Hematopoietic multipotent progenitor cell (in vitro differentiated cells): ENCODE measurements at places on chromosomes 11 and 22. TPM values are rescaled to one million over a fixed set of nuclear protein-coding genes. Genes with fewer than 3 reads are reported as not detected.

DRD2 gene
- not detected for total RNA-seq

IFITM10 gene
- total RNA-seq, result 1.1 TPM

MMP13 gene
- total RNA-seq, result not detected

CD3G gene
- under 0.01 TPM for total RNA-seq

EXPH5 gene
- 1.6 TPM for total RNA-seq

LZTR1 gene
- 72.2 TPM for total RNA-seq

BIK gene
- total RNA-seq, result 0.81 TPM

TESMIN gene
- total RNA-seq, result 19.1 TPM
